Sciatic nerve (tissue), 2 donors: ENCODE measurements at places on chromosomes 1 and 21. TPM values are rescaled to one million over a fixed set of nuclear protein-coding genes. Genes with fewer than 3 reads are reported as not detected.
A peak's percentile ranks its signal among the peaks of the same experiment; 100 is the strongest.

DNA sequence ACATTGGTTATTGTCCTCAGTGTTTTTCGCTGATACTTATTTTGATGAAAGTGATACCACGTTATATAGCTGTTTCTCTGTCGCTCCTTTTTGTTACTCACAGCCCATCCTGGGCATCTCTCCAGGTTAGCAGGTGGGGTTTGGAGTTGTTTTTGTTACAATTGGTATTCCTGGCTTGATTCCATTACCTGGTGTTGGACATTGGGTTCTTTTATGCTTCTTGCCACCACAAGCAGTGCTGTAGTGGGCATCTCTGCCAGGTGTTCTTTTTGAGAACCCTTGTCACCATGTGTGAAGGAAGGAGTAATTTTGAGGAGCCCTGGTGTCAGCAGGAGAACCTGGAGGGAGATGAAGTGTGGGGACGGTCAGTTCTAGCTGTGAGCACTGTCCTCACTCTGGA, 47.5 kb upstream of the PWP2 start:
- DNase-seq = no peak

- DNase-seq = no peak
Measured at GRCh38 chr21:15514073-15514946, 215.5 kb upstream of the USP25 start.

DNA sequence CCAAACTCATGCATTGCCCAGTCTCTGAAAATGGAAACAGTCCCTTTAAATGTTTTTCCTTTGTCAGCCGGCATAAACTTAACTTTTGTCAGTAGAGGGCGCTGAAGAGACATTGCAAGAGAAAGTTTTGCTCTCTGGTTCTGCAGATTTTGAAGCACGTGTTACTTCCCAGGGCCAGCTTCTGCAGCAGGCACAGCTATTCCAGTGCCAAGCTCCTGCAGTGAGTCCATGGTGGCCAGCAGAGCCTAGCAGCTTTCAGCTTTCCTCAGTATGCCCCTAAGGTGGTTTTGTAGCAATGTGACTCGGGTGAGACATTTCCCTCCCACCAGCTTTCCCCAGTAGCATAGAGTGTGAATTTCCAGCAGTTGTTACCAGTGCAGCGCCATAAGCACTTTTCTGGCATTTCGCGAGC, 2.6 kb upstream of the IFI44L start:
- peak; percentile 67 for DNase-seq

GRCh38 chr1:51119331-51119730, 17.3 kb downstream of the C1orf185 start:
- DNase-seq = no peak

GRCh38 chr21:41359286-41359685, 2.5 kb upstream of the MX2 start:
- DNase-seq = no peak

DNA sequence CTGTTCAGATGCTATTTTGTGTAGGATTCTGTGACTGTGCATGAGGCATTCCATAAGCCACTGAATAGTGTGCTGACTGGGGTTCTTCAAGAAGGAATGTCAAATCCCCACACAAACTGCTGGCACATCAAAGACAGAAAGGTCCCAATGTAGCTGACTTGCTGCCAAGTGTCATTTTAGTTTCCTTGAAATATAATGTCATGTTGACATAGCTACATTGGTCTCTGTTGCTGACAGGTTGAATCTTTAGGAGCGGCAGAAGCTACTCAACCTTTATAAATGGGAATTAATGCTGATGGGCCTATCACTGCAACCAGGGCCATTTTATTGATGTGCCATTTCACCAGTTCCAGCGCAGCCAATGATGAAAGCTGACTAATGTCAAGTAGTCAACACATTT, 1110.7 kb upstream of the B3GALT2 start:
- no peak for DNase-seq

- DNase-seq = no peak
Measured at GRCh38 chr1:114530224-114530623, 19.2 kb upstream of the TRIM33 start.

DNA sequence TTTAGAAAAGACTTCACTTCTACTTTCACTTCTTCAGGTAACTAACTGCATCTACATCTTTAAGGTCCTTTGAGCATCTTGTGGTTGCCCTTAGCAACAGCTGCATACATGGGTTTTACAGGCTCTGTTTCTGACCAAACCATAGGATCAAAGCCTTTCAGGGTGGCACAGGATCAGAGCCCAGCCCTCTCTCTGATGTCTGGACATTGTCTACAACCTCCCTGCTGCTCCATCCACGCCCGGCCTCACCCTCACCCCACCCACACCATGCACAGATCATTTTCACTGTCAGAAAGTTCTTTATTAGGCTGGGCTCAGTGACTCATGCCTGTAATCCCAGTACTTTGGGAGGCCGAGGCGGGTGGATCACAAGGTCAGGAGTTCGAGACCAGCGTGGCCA, 5.2 kb downstream of the NCF2 start:
- peak; percentile 21 for DNase-seq

DNA sequence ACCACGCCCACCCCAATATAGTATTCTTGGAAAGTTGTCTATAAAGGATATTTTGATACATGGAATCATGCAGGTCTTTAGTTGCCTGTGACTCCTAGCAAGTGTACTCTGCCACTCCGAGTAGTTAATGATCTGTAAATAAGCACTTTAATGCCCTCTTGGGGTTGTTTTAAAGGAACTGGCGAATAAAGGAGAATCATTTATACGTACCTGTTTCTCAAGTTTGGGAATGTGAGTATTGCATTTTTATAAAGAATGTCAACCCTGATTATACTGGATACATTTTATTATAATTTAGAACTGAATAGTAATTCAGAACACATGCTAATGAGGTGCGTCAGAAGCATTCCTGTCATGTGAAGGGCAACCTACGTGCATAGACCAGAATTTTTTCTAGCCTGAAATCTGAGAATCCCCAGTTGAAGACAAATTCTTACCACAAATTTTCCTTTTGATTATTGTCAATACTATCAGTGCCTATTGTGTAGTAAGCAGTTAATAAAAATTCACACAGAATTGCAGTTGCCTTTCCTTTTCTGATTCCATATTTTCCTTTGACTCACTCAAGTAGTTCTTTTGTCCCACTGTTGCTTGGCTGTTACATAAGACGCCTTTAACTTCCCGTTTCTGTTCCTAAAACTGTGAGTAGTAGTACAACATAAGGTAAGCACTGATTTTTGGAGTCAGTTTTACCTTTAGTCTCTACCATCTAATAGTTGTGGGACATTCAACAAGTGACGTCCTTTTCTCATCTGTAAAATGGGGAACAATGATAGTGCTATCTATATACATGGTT, 5.1 kb downstream of the AHCYL1 start:
- DNase-seq = no peak

DNA sequence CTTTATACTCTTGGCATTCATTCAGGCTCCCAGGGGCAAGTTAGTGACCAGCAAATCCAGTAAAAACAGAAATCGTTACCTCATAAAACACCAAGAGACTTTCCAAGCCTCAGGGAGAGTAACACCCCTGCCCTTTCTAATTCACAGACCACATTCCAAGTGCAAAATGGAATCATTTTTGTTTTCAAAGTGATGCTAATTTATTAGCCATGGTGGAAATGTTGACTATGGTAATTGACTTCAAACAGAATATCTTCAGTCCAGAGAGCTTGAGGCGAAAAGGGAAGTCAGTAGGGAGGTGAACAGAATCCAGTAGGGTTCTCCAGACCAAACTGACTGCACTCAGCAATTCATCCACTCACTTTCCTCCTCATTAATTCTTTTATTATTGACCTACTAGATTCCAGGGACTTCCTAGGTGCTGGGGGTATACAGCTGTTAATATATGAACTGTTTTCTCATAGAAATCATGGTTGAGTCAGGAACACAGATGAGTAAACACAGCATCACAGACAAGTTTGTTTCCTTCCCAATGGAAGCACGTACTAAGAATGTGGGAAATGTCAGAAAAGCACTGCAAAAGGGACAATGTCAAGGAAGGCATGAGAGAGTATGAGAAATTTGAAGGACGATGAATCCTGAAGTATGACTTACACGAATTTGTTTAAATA, 388.5 kb upstream of the C1orf87 start:
- DNase-seq = no peak

- DNase-seq = no peak
Measured at GRCh38 chr1:209106237-209106741, 477.2 kb upstream of the CAMK1G start.

DNA sequence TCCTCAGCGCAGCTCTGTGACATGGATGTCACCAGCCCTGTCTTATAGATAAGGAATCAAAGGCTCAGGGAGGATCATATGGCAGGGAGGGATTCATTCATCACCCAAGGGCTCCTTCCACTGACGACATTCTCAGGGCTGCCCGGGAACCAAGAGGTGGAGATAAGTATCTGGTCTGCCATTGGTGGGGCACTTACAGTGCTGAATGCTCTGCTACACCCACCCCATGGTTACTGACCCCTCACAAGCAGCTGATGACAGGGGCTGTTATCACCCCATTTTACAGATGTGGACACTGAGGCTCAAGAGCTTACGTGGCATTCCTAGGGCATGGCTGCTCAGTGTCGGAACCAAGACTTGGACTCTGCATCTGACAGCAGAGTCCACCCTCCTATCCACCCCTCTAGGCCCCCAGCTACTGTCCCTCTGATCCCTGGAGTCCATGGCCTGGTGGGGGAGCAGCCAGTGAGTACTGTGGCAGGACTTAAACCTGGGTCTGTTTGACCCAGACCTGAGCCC, 155.1 kb downstream of the PTPRU start:
- no peak for DNase-seq

GRCh38 chr1:116497656-116498055, 73.2 kb downstream of the CD58 start:
- no peak for DNase-seq

- DNase-seq = no peak
Measured at GRCh38 chr1:94315552-94316116, 78.2 kb upstream of the ARHGAP29 start.

DNA sequence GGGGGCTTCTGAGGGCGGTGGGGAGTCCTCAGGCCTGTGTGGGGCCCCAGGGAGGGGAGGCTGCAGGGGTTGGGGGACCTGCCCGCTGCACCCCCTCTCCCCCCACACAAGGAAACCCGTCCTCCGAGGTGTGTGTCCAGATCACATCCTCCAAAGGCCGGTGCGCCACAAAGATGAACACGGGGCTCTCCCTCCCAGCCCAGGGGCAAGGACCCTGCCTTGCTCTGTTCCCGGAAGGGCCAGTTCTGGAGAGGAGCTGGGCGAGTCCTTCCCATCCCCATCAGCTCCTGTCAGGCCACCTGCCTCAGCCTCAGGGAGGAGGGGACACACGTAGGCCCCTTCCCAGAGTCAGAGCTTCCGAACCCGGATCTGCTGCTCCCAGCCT, 2.5 kb upstream of the TTLL10 start:
- DNase-seq = no peak

DNA sequence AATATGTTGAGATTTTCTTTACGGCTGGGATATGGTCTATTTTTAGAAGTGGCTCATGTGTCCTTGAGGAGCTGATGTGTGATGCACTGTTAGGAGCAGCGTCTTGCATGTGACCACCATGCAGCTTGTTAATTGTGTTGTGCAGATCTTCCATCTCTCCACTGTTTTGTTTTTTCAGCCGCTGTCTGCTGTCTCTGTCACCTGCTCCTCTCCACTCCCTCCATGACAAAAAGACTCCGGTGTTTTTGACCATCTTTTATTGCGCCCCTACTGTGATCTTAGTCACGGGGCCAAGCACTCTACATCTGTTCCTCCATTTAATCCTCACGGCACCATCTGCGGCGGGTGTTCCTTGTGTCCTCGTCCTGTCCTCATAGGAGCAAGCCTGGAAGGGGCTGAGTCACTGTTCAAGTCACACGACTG, 51.8 kb downstream of the ADARB1 start:
- no peak for DNase-seq

- no peak for DNase-seq
Measured at GRCh38 chr1:200862713-200863415, 9.9 kb upstream of the GPR25 start.

NUP210L gene
- total RNA-seq = 0.18 TPM

NBPF4 gene
- 0.18 TPM for total RNA-seq

BATF3 gene
- 6.5 TPM for total RNA-seq

MAP10 gene
- 2.3 TPM for total RNA-seq

PRRX1 gene
- 169 TPM for total RNA-seq

KCNK1 gene
- total RNA-seq = 4.3 TPM
